ENCODE measurements at places on chromosomes 5 and 9.

GRCh38 chr9:136044971-136045594, 50.0 kb downstream of the NACC2 start:
- DNase-seq = no peak

DNA sequence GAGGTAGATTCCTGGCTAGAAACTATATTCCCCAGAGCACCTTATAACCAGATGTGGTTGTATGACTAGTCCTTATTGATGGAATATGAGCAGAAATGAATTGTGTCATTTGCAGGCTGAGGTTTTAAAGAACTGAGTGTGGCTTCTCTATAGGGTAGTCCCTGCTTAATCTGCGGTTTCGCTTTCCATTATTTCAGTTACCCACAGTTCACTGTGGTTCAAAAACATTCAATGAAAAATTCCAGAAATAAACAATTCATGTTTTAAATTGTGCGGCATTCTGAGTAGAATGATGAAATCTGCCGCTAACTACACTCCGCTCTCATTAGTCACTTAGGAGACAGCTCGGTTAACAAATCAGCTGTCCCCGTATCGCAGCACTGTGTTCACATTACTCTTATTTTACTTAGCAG, 65.1 kb downstream of the ANKRD55 start:
- no peak for DNase-seq

DNA sequence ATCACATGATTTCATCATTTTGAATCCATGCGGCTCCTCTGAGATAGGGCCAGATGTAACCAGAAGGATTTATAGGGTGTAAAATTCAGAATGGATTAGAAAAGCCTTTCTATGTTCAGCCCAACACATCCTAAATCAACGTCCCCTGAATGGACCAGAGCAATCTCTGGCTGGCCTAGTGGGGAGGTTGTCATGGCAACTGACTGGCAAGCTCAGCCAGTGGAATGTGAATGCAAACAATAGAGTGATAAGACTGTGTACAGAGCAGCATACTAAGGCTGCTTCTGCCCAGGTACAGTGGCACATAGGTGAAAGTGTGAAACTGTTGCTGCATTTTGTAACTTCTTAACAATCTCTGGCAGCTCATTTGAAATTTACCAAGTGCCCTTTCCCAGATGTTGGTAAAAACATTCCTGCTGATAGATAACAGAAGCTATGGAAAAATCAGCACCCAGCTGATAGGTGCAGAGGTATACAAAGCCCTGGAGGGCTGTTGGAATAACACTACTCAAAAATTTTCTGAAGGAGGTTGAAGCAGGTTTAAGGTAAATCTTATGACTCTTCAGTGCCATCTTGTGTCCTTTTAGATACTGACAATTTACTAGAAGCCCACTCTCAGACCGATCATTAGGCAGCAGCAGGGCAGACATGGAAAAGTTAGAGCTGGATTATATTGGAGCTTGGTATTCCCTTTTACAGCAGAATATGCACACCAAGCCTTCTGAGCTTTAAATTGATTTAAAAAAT, 267.2 kb downstream of the RAB3C start:
- DNase-seq = peak; percentile 33

GRCh38 chr9:133355881-133356357, 368 bp downstream of the SURF1 start:
- no peak for DNase-seq

DNA sequence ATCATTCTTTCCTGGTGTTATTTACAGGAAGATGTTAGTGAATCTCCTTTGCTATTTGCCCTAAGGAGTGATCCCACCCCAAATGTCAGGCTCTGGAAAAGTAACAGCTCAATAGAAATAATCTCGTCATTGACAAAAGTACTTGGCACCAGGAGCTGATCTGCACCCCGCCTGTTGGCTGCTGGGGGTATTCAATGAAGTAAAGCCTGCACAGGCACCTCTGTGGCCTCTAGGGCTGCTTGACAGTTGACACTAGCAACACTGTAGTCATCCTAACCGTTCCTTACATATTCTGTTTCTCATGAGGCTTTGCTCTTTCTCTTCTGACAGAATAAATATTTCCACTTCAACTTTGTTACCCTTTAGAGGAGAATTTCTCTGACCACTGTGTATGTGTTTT, 103.4 kb downstream of the DOCK2 start:
- DNase-seq = no peak

DNA sequence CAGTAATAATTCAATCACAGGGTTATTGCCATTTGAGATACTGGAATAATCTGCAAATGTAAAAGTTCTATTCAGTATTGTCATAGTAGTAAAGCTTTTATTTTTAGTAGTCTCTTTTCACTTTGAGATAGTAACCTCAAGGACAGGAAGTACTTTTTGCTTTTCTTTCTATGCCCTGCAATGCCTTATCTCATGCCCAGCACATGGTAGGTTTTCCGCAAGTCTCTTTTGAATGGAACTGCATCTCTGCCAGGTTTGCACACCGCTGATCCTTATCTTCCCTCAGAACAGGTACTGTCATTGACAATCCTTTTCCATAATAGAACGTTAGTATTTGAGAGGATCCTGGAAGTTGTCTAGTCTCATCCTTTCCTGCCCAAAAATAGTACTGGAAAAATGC, 91.8 kb upstream of the IFNK start:
- peak; percentile 47 for DNase-seq

DNA sequence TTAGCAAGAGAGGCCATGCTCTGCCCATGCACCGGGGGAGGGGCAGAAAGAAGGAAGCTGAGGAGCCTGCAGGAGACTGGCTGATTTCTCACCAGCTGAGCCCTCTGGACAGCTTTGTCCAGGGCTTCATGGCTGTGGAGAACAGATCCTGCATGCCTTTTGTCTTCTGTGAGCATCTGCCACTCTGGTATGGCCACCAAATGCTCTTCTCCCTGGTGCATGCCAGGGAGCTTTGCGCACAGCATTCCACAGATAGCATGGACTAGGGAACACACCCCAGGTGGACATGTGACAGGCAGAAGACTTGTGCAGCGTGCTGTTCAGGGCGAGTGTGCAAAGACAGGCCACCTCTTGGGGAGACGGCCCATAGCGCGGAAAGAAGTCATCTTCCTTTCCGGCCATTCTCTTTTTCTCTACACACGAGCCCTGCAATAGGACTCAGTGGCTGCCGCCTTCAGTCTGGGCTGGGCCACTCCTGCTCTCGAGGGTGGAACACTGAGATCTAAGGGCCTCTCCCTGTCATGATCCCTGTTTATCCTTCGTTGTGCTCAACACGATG, 56.7 kb downstream of the GADD45G start:
- no peak for DNase-seq

GRCh38 chr5:172488221-172488620, 33.9 kb upstream of the SH3PXD2B start:
- DNase-seq = no peak

GRCh38 chr9:80831751-80832150, 857.6 kb downstream of the TLE1 start:
- no peak for DNase-seq

DNA sequence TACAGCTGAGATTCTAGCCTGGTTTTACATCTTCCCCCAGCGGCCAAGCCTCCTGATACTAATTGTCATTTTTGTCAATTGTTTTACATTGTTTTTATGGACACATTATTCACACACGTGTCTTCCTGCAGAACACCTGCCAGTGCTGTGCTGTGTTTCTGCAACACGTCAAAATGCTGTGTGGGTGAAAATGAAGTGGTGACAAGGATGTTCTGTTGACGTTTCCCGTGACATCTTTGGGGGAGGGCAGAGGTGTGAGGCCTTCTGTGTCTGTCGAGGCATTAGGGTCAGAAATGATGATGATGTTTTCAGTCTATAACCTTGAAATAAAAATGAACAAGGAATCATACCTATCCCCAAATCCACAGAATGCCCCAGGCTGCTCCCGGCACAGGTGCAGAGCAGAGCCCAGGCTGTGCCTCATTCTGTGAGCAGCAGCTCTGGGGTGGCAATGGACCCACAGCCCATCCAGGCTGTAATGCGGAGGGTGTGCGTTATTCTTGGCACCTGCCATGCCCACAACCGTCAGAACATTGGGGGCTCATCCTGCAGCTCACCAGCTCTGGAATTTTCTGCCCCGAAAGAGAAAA, 23.6 kb upstream of the CEP72 start:
- DNase-seq = no peak

Data from hematopoietic multipotent progenitor cell (in vitro differentiated cells).